Urothelium cell line (cell line): ENCODE measurements at places on chromosomes 5 and 9.
A peak's percentile ranks its signal among the peaks of the same experiment; 100 is the strongest.

GRCh38 chr5:15252331-15252730 lies 247.6 kb upstream of the FBXL7 start:
- DNase-seq, result no peak

- no peak for DNase-seq
Observed at GRCh38 chr5:32812399-32812798, 101.3 kb downstream of the NPR3 start.

GRCh38 chr5:116892993-116893392 lies 318.4 kb upstream of the SEMA6A start:
- DNase-seq, result no peak

- DNase-seq, result no peak
Observed at GRCh38 chr9:5994493-5994892, 20.9 kb downstream of the RANBP6 start.

DNA sequence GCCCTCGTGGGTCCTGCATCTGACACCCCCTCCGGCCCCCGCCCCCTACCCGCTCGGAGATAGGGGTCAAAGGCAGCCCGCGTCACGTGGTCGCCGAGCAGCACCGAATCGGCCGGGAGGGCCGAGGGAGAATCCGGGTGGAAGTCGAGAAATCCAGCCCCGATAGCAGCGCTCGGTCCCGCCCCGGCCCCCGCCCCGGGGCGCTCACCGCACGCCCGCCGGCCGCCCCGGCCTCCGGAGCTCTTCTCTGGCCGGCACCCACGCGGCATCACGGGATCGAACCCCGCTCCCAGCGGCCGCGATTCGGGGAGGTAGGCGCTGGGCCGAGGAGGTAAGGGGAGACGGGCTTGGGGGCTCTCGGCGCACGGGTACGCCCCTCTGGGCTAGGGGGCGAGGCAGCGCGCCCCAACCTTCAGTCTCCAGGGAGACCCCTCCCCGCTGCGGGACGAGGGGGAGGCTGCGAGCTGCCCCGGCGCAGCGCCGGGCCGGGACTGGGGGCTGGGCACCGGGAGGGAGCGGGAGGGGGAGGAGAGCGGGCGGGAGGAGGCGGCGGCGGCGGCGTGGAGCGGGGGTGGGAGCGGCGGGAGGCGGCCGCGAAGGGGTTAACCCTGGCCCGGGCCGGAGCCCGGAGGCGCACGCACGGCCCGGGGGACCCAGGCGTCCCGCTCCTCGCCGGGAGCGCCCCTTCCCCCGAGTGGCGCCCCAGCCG lies 22.1 kb upstream of the NDST1 start:
- peak; percentile 68 for DNase-seq

GRCh38 chr5:62643556-62644451 lies 65.2 kb downstream of the LRRC70 start:
- DNase-seq, result no peak

DNA sequence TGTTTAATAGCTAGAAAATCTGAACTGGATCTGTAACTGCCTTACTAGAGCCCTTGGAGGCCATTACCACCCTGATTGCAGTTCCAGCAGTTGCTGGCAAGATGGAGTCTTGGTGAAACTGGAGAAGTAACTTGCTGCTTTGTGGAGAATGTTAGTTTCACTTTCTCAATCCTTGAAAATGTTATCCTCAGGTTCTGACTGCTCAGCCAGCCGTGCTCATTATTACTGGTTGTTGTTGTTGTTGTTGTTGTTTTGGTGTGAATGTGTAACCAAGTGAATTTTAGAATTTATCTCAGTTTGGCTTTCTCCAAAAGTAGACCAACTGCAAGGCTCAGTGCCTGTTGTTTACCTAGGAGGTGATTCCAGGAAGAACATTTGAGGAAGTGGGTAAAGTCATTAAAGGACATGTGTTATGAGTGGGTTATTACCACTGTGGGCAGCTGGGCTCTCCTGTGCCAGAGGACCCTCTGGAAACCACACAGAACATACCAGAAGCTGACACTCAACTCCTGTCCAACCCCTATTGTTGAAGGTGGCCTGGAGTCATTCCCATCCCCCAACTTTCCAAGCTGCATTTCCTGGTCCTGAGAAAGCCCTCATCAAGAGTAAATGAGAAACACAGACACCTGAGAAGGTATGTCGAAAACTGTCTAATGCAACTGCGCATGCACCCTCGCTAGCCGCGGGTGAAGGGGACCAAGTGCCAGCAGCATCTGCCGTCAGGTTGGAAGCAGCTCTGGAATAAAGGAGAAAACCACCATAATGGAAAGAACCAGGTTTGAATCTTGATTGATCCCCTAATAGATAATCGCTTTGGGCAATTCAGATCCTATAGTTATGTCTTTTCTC lies 111.6 kb downstream of the CMYA5 start:
- DNase-seq, result no peak
